ENCODE measurements at places on chromosomes 16 and 17.

DNA sequence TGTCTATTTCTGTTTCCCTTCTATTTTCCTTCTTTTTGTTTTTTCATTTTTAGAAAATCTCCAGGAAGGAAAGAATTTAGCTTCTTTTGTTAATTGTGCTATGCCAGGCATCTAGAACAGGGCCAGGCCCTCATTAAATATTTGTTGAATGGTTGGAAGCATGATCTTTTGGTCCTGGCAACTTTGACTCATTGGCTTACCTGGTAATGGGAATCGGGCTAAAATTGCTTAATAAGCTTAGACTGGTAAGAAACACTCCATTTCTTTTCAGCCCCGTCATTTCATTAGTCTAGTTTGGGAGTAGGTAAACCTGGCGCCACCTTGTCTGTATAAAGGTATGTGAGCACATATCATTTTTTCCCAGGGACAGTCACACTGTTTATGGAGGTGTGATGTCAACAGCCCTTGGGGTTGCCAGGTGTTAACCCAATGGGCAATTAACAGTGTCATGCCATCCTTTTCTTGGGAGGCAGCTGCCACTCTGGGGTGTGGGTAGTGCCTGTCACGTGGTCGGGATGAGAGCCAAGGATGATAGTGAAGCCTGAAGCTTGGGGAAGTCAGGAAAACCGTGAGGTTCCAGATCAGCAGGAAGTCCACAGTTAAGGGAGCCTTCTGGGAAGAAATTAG is 9.5 kb upstream of the NDEL1 start:
- no peak for DNase-seq

- DNase-seq, result no peak
Observed at GRCh38 chr17:42120161-42120769, 902 bp downstream of the KAT2A start.

GRCh38 chr16:30774367-30775130 is 12.4 kb downstream of the RNF40 start:
- DNase-seq, result no peak

GRCh38 chr17:66564992-66565465 is 262.6 kb downstream of the PRKCA start:
- DNase-seq, result no peak

DNA sequence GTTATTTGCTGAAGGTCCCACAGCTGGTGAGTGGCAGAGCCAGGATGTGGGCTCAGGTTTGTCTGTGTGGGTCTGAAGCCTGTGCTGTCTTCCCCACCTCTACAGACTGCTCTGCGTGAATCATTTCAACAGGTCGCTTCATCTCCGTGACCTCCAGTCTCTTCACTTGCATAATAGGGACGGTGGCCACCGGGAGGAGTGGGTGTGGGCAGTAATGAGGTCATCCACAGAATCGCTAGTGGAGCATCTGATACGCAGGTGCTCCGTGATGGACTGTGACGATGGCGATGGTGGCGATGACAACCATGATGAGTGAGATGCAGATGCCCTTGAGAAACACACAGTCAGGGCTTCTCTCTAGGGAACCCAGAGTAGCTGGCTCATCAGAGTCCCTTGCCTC is 120.2 kb downstream of the RAP1GAP2 start:
- no peak for DNase-seq

DNA sequence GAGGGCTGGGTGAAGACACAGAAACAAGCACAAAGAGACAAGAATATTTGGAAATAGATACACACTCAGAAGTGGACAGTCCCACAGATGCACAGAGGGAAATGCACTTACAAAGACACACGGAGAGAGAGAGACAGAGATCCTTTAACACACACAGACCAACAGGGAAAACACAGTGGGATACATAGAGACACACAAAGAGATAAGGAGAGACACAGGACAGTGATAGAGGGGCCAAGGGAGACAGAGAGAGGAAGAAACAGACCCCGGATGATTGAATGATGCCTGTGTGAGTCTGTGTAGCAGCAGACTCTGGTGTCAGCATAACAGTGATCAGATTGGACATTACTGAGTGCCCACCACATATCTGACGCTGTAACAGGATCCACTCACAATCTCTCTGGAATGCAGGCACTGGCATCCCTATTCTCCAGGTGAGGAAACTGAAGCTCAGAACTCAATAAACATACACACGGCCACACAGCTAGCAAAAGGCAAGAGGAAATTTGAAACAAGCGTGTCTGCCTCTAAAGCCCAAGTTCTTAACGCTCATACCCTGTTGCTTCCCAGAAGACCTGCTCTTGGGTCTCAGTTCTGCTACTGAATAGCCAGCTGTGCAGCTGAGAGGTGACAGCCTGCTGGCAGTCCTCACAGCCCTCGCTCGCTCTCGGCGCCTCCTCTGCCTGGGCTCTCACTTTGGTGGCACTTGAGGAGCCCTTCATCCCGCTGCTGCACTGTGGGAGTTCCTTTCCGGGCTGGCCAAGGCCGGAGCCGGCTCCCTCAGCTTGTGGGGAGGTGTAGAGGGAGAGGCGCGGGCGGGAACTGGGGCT is 186.3 kb upstream of the NLRP1 start:
- no peak for DNase-seq

GRCh38 chr17:77256710-77257109 is 115.9 kb downstream of the SEC14L1 start:
- DNase-seq, result no peak

DNA sequence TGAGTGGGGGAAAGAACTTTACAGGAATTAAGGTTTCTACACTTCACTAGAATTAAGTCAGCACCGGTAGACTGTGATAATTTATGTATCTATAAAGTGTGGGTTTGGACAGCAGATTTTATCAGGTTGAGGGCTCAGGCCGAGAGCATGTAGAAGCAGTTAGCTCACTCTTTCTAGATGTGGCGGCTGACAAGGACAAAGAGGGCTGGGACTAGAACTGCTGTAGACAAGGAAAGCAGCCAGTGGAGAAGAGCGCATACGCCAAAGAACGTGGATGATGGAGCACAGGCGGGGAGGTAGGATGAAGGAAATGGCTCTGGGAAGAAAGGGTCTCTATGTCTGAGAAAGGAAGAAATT is 504 bp upstream of the GOSR1 start:
- DNase-seq, result no peak

DNA sequence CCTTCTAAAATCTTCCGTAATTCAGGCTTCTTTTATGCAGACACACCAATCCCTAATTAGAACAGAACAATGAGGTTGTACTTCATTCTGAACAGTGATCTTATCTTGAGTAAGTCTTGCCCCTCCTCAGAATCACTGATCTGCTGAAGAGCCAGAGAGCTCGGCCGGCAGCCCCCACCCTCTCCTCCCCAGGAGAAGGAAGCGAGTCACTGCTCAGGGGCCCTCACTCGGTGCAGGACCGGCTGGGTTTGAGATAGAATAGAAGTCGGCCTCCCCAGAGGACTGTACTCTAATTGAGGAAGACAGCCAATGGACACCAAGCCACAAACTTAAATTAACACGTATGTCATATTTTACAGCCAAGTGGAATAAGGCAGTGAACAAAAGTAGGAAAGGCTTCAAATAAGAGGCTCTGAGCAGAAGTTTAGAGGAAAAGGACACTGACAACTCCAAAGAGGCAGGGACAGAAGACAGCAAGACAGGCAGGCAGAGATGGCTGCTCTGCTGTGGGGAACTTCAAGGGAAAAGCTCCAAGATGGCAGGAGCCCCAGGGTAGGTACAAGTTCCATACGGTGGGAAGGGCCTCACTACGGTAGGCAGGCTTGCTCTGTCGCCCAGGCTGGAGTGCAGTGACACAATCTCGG is 18.6 kb downstream of the CREBBP start:
- no peak for DNase-seq

- no peak for DNase-seq
Observed at GRCh38 chr16:88746506-88746905, 38.5 kb downstream of the PIEZO1 start.

- no peak for DNase-seq
Observed at GRCh38 chr17:142102-142661, 4.8 kb downstream of the SCGB1C2 start.

- DNase-seq, result no peak
Observed at GRCh38 chr16:2949705-2950352, 14.2 kb upstream of the KREMEN2 start.

GRCh38 chr16:836221-836620 is 35.7 kb upstream of the GNG13 start:
- no peak for DNase-seq

DNA sequence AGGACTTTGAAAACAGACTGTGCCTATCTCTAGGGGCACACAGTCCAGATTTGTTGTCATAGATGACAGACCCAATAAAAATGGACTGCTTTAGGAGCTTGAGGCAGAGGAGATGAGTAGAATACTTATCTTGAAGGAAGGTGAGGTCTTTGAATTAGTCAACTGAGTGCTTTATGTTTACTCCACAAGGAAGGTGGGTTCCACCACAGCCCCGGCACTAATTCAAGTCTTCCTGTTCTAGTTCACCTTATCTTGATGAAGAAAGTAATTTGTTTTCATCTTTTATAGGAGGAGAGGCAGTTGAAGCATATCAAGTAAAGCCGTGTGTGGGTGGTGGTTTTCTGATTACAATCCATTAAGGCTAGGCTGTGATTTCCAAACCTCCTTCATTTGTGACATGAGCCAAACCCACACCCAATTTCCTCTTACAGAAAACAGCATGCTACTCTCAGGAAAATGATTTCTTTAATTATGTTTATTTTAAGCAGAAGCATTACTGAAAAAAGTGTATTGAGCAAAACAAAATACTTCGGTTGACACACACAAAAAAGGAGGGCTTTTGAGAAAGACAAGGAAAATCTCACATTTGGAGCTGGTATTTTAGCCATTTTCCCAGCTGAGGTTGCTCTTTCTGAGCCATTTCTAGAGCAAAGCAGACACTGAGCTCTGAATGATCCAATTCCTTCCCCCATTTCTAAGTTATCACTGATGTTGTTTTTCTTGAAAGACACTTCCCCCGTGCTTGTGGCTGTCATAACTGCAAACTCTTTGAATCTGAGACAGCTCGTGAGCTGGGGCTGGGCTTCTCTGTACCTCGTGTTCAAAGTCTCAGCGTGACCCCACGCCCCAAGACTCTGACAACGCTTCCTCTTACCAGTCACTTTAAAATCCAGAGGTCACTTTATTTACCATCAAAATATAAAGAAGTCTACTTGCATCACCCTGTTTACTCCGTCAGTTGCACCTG is 35.4 kb downstream of the CDRT15 start:
- DNase-seq, result no peak

DNA sequence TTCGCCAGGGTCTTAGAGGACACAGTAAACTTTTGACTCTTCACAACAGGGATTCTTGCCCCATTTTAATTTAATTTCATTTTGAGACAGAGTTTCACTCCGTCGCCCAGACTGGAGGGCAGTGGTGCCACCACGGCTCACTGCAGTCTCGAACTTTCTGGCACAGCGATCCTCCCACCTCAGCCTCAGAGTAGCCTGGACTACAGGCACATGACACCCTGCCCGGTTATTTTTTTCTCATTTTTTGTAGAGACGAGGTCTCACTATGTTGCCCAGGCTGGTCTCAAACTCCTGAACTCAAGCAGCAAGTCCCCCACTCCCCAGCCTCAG is 329 bp upstream of the NLE1 start:
- DNase-seq, result no peak

DNA sequence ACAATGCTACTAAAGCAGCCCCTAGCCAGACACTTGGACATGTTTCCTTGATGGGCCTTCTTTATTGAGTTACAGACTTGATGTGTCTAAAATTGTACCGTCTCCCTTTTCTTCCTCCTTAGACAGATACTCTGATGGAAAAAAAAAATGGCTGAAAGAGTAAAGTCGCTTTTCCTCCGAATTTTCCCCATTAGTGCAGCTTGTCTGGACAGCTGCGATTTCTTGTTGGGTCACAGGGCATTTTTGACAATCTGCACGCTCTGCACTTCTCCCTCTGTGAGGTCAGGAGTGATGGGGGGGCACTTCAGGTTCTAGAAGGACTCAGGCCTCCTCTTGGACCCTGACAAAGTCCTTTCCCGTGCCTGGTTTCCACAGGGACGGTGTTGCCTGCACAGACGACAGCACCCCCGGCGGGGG is 968 bp upstream of the PRKAR1A start:
- DNase-seq, result no peak

DNA sequence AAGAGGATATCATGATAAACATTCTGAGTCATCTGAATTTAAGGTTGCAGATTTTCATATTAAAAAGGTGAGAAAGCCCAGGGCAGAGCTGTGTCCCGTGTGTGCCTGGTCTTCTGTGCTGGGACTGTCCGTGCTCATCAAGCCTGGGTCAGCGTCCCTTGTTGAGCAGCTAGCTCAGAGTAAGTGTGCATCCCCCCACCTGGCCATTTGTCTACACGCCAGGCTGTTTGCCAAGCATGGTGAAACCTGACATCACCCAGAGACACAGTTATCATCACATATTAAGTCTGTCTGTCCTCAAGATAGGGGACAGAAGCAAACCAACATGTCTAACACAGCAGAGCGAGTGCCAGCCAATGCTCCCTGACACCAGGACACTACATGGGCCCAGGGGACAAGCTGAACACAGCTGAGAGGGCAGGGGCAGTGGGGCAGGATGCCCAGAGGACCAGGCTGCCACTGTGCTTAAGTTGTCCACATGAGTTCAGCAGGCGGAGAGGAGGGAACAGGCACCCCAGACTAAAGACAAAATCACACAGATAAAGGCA is 57.9 kb upstream of the CNEP1R1 start:
- DNase-seq, result no peak

- peak; percentile 64 for DNase-seq
Observed at GRCh38 chr17:8153957-8154607, 1.9 kb upstream of the PER1 start.

DNA sequence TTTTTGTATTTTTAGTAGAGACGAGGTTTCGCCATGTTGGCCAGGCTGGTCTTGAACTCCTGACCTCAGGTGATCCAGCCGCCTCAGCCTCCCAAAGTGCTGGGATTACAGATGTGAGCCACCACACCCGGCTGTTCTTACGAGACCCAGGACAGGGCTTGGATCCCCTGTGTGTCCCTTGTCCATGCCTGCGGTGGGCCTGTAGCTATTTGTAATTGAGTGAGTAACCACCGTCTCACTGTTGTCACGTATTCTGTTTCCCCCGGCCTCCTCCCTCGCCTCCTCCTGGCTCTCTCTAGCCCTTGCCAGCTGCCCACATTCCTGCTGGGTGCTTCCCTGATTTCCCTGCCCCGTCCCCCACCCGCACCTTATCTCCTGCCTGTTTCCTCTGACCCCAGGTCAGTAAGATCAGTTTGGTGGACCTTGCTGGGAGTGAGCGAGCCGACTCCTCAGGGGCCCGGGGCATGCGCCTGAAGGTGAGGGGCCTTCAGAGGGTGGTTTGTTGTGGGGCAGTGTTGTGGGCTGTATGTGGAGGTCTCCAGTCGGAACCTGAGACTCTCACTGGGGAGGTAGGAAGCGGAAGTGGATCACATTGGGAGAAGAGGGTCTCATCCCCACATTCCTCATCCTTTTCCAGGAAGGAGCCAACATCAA is 5.6 kb downstream of the KIF1C start:
- DNase-seq, result no peak
